H54 (cell line): ENCODE measurements at places on chromosomes 4 and X.

- no peak for DNase-seq
Observed at GRCh38 chr4:164765096-164765495, 11.2 kb downstream of the SMIM31 start.

- no peak for DNase-seq
Observed at GRCh38 chr4:99669084-99669483, 11.5 kb upstream of the C4orf54 start.

DNA sequence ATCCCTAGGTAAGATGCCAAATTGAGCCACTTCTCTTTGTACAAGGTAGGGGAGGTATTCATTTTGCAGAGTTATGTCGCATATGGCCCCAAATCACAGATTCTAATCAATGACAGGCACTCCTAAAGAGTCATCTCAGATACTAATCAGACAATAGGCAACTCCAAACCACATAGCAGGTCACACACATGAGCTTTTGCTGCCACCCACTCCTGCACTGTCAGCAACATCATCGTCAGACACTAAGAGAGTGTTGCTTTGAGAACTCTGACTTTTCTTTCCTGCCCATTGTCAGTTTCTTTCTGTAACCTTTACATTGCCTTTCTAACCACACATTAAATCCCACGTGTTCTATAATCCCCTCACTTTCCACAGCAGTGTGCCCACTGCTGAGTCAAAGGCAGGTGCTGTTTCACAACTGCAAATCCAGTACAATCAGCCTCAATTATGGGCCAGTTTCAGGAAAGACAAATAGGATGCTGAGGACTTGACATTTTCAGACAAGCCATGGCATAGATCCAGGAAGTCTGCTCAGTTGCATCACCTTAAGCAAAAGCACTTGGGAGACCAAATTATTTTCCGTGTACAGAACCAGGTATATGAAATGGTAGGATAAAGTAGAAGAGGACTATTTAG lies 23.5 kb downstream of the TMEM31 start:
- DNase-seq = no peak

DNA sequence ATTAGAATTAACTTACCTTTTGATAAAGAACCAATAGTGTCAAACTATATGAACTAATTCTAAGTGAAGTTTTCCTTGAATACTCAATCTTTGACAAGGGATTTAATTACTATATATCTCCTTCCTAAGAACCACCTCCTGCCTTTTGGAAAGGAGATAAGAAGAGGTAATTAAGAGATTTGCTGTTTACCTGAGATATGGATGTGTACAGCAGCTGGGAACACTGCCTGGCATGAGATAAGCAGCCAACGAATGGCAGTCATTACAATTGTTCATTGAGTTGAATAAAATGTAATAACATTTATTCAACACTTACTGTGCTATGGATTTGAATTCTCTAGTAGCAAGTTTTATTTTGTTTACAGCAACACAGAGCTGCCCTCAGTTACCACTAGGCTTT lies 407.1 kb downstream of the SPOCK3 start:
- DNase-seq = no peak

DNA sequence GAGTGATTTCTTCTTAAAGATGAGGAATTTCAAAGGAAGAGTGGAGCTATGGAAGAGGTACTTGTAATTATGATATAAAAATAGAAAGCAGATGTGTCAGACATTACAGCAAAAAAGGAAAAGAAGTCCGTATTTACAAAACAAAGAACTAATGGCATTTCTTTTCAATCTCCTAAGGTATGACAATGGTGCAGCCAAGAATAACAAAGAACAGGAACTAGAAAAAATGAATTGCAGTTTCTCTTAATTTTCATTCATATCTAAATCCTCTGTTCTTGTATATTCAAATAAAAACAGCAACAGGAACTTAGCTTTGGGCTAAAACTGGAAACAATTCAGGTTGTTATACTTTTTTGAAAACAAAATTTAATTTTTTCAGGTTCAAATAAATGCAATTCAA lies 105.1 kb downstream of the SPRY1 start:
- DNase-seq = no peak

DNA sequence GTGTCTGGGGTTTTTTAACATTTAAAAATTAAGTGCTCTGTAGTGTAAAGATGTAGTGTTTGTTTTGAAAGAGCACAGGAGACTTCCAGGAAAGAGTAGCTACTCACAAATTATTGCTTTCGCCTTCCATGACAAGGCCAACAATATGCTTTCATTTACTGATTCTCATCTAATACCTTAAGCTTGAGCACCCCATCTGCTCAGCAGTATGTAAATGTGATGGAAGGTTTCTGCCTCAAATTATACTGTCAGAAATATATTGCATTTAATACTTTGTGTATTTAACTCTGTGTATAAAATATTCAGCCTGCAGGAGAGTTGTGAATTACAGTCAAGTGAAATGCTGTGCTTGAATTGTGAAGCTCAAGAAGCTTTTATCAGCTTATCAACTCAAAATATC lies 296.3 kb upstream of the ATOH1 start:
- DNase-seq = no peak

DNA sequence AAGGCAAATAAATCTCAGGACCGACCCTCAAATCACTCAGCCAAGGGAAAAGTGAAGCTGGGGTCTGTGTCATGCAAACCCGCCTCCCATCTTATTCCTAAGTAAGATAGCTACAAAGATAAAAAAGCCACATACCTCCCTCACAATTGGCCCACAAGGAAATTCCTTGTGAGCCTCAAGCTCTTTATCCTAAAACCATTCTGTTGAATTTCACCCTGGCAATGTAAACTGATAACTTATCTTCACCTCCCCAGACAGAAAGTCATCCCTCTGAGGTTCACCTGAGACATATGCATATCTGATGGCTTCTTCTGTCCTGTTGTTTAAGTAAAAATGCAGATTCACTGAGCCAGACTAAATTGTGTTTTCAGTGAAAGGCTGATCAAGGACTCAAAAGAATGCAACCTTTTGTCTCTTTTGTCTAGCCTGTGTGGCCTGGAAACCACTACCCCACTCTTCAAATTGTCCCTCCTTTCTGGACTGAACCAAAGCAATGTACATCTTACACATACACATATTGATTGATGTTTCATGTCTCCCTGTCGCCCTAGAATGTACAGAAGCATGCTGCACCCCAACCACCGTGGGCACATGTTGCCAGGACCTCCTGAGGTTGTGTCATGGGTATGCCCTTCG lies 91.3 kb downstream of the MFAP3L start:
- DNase-seq = no peak

GRCh38 chr4:181944527-181944926 lies 298.7 kb upstream of the TENM3 start:
- no peak for DNase-seq

DNA sequence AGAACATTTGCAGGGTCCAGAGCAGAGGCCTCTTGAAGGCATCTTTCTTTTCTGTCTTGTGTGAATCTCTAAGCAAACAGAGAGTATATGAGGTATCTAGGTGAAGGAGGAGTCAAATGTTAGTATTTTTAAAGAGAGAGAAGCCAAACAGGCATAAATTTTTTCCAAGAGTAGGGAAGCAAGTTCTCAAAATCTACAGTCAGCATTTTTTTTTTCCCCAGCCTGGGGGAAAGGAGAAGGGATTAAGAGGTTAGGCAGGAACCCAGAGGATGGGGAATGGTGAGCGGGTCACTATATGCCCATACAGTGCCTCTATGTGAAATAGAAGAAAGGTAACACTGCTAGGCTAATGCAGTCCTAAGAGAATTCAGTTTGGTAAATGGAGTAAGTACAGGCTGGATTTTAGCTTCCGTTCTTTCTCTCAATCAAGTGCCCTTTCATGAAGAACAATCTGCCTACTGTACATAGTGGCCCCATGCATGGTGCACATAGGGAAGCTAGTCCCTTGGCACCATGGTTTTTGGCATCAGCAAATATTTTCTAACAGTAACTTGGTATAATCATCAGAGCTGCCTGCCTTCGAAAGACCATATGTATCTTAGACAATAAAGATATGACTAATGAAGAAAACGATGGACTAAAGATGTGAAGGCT lies 163.1 kb upstream of the MAB21L2 start:
- no peak for DNase-seq

DNA sequence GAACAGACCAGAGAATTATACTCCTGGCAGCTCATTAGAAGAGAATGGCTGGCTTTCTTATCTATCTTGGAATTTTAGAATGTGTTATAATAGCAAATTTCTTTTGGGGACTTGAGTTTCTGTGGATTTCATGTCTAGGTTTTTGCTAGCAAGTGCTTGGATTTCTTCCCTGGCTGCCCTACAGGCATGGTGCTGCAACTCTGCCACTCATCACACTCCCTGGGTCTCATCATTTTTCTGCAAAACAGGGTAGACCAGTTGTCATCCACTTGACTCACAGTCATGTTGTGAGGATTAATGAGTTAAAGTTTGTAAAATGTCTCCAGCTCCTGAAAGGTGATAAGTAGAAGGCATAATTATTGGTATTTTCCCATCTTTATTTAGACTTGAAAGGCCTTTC lies 60.7 kb upstream of the LCORL start:
- DNase-seq = no peak

- no peak for DNase-seq
Observed at GRCh38 chr4:57378766-57379165, 268.6 kb upstream of the IGFBP7 start.
